ENCODE measurements at places on chromosomes 7 and 10.

- H3K27ac ChIP-seq = no peak overlapping the region
- no peak for DNase-seq
- H3K36me3 ChIP-seq = no peaks in the 10 kb centered on the region
These were observed 22.3 kb downstream of the AHCYL2 start for GRCh38 chr7:129247087-129247486.

DNA sequence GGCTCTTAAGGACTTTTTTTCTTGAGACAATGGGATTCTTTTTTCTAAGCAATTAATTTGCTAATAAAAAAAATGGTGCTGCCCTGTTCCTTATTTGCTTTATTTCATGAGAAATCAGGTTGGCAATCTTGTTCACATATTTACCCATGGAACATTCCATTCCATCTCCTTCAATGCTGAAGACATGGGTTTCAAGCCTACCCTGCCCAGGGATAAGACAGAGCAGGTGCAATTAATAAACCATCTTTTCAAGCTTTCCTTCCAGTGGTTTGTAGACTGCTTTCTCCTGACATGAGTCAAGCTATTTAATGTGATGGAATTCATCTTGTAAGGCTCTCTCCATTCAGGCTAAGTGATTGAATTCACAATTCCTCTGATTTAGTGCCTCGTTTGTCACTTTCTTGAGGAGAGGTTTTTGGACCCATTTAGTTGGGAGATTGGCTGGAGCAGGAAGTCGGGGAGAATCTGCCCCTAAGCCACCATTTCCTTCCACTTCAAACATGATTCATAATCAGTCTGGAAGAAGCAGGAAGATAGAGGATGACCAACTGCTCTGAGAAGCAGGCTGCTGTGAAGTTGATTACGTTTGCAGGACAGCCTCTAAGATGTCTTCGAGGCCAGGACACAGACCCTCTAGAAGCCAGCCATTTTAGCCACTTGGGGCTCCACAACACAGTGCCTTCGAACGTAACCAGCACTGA lies 552.4 kb upstream of the GALNT17 start:
- no peak for DNase-seq
- H3K4me1 ChIP-seq = no peaks in the 10 kb centered on the region
- no peak overlapping the region for H3K27ac ChIP-seq
- H3K27me3 ChIP-seq = no peaks in the 10 kb centered on the region
- H3K36me3 ChIP-seq = no peaks in the 10 kb centered on the region

- H3K27ac ChIP-seq = peak overlapping the region; percentile 21
- peak overlapping the region; percentile 47 for H3K4me3 ChIP-seq
- H3K27me3 ChIP-seq = peaks cover 32% of the 10 kb centered on the region
- H3K4me1 ChIP-seq = no peaks in the 10 kb centered on the region
- H3K36me3 ChIP-seq = no peaks in the 10 kb centered on the region
- no peak for DNase-seq
These were observed 1.2 kb upstream of the BLNK start for GRCh38 chr10:96272316-96273280.

GRCh38 chr7:158468181-158468580 lies 119.4 kb downstream of the PTPRN2 start:
- H3K27ac ChIP-seq = no peak overlapping the region
- peaks cover 2% of the 10 kb centered on the region for H3K4me1 ChIP-seq
- no peak for DNase-seq
- H3K36me3 ChIP-seq = no peaks in the 10 kb centered on the region
- no peak overlapping the region for H3K4me3 ChIP-seq

GRCh38 chr10:98832196-98832595 lies 385.5 kb upstream of the HPS1 start:
- no peaks in the 10 kb centered on the region for H3K36me3 ChIP-seq
- DNase-seq = no peak
- no peaks in the 10 kb centered on the region for H3K4me1 ChIP-seq
- peaks cover 7% of the 10 kb centered on the region for H3K27me3 ChIP-seq
- no peak overlapping the region for H3K4me3 ChIP-seq
- H3K27ac ChIP-seq = no peak overlapping the region

- H3K27me3 ChIP-seq = no peaks in the 10 kb centered on the region
- peaks cover 2% of the 10 kb centered on the region for H3K4me1 ChIP-seq
- DNase-seq = no peak
- H3K4me3 ChIP-seq = no peak overlapping the region
These were observed 181.8 kb downstream of the MGMT start for GRCh38 chr10:129648856-129649255.

DNA sequence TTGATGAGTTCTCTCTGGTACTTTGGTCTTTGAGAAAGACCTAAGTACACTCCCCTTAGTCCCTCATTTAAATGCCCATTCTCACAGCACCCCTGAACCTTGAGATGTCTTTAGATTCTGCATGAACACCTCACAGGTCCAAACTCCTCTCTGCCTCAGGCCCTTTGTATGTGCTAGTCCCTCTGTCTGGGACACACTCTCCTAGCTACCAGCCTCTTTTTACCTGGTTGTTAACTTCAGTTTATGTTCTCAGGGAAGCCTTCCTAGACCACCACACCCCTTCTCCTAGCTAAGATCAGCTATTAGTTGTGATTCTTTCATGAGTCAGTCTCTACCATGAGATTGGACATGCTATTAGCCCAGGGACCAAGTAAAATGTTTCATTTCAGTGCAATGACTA lies 86.4 kb downstream of the PLCE1 start:
- no peak for DNase-seq
- no peaks in the 10 kb centered on the region for H3K36me3 ChIP-seq
- H3K4me1 ChIP-seq = peaks cover under 1% of the 10 kb centered on the region

- no peak overlapping the region for H3K4me3 ChIP-seq
- DNase-seq = no peak
- no peak overlapping the region for H3K27ac ChIP-seq
- H3K27me3 ChIP-seq = peaks cover 27% of the 10 kb centered on the region
These were observed 18.5 kb upstream of the SERPINE1 start for GRCh38 chr7:101108330-101108857.

All from T-helper 17 cell (primary cell).